ENCODE measurements at places on chromosomes 16 and 17.

- no peak for DNase-seq
Measured at GRCh38 chr16:17076092-17076754, 394.5 kb downstream of the XYLT1 start.

DNA sequence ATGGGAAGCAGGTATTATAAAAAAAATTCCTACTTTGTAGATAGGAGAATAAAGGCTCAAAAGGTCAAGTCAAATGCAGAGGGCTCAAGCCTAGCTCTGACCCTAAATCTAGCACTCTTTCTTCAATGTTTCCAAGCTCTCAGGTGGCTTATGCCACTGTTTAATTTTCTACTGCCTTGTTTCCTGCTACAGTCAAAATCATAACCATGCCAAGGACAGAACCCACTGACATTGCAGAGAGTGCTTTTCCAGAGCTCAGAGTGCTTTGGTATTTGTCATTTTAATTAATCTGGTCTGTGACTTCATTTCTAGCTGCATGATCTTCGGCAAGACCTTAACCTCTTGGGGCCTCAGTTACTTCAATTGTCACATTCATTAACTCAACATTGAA lies 344.7 kb downstream of the CA10 start:
- no peak for DNase-seq

DNA sequence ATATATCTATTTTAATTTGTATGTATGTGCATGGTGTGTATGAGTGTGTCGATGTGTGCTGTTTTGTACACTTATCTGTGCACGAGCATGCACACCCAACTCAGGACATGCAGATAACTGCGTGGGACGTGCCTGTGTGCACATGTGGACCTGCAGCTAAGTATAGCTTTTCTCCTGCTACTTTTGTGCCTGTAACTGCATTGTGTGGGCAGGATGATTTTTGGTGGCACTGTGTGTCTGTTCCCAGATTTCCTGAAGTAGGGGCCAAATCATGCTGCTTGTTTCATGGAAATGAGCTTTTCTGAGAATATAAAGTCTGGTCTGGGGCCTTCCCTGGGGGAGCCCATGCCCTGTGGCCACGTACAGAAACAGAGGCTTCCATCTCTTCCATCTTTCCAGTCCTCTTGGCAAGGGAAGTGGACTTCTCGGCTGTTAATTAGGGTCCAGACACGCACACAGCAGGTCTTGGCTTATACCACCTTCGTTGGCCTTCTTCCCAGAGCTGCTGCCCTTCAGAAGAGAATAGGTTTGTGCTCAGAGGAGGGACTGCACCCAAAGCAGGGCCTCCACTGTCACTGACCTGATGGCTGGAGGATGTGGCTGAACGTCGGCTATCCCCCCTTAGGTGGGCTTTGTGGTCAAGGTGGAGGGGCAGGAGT lies 30.2 kb downstream of the SPNS3 start:
- no peak for DNase-seq

DNA sequence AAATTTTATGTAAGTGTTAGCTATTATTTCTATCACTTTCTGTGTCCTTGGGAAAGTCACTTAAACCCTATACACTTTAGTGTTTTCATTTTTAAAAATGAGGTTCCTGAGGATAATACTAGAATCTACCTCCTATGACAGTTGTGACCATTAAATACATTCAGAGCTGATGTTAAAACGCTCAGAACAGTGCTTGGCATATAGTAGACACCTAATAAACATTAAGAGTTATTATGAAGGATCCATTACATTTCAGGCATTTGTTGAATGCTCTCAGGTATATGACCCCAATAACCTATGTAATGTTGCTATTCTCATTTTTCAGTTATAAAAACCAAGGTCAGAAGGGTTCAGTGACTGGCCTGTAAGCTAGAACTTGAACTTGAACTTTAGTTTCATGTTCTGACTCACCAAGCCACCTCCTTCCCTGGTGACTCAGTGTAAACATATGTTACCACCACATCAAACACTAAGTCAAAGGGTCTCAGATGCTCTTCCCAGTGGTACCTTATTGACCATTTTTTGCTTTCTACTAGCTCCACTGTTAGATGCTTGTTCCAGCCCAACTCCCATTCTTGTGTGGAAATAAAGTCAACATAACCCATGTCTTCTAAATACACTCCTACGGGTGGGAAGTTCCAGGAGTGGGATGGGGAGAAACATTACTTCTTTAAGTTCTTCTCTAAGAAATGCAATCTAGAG lies 47.6 kb downstream of the HSD17B2 start:
- no peak for DNase-seq

GRCh38 chr17:50201276-50201854 lies at the start of gene COL1A1:
TSS of gene COL1A1 (minus strand) at chr17:50201631. CDS start at chr17:50201513, 118 bp downstream.
- no peak for DNase-seq

GRCh38 chr16:84836234-84836647 lies 16.5 kb downstream of the CRISPLD2 start:
- peak; percentile 41 for DNase-seq

DNA sequence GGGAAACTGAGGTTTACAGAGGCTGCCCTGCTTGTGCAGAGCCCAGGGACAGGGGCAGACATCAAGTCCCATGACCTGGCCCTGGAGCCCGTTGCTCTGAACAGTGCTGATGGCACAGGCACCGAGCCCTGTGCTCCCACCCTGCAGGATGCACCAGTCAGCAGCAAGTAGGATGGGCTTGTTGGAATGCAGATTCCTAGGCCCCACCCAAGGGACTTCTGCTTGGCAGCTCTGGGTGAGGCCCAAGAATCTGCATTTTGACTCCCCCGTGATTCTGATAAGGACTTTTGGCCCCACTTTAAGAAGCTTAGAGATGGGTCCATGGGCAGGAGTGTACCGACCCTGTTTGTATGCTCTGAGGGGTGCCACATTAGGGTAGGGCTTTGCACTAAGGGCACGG lies 23.3 kb downstream of the LASP1 start:
- no peak for DNase-seq

- DNase-seq: no peak
Measured at GRCh38 chr17:61783556-61784304, 79.6 kb downstream of the BRIP1 start.

- no peak for DNase-seq
Measured at GRCh38 chr16:2204416-2205103, 694 bp upstream of the MLST8 start.

GRCh38 chr16:79037521-79038373 lies 562.8 kb downstream of the MAF start:
- no peak for DNase-seq

GRCh38 chr16:65672960-65673359 lies 551.1 kb upstream of the CDH11 start:
- DNase-seq: no peak

DNA sequence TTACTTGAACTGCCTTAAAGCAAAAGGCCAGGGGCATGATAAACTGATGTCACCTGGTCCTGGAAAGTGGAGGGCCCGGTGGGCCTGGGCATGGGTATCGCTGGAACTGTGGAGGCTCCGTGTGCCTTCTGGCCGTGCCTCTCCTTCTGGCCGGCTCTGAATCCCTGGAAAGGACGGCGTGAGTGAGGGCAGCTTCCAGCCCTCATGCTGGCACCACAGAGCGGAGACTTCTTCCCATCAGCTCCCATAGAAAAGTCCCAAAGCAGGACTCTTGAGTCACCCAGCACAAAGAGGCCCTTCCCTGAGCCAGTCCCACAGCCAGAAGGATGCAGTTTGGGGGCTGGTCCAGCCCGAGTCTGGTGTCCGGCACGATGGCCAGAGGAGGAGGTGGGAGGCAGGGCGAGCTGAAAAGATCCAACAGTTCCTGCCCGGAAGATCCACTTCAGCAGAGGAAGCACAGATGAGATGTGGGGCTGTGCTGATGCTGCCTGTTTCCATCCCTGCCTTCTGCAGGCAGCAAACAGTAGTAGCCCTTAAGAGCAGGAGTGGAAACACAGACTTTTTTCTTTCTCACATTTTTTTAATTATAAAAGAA lies 7.8 kb downstream of the GAA start:
- no peak for DNase-seq

GRCh38 chr17:44548376-44549230 lies 8.7 kb upstream of the FZD2 start:
- no peak for DNase-seq

GRCh38 chr16:63983401-63983800 lies 1138.5 kb downstream of the CDH11 start:
- no peak for DNase-seq

GRCh38 chr16:13205352-13205751 lies 304.0 kb downstream of the SHISA9 start:
- no peak for DNase-seq

DNA sequence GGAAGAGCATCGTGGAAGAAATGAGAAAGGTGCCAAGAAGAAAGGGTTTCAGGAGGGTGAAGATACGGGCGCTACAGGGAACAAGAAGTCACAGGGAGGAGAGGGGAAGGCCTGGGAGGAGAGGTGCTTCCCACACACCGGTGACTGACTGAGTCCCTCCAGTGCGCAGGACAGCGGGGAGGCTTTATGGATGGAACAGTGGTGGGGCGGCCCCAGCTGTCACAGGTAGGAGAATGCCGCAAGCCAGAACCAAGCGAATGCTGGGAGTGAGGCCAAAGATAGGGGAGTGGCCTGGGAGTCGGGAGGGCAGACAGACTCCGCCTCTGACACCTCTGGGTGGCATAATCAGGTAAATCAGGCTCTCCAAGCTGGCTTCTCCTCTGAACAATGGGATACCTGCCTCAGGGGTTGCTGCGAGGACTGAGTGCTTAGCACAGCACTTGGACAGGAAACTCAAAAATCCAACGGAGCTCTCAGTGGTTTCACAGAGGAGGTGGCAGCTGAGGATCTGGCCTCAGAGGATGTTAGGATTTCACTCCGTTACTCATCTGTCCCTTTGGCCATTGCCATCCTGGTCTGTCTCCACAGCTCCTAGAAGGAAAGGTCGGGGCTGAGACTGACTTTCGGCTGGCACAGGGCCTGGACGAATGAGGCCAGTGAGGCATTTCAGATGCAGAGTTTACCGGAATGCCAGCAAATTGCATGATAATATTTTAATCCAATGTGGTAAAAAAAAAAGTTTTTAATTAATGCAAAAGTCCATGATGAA lies 717 bp upstream of the CNP start:
- peak; percentile 29 for DNase-seq

DNA sequence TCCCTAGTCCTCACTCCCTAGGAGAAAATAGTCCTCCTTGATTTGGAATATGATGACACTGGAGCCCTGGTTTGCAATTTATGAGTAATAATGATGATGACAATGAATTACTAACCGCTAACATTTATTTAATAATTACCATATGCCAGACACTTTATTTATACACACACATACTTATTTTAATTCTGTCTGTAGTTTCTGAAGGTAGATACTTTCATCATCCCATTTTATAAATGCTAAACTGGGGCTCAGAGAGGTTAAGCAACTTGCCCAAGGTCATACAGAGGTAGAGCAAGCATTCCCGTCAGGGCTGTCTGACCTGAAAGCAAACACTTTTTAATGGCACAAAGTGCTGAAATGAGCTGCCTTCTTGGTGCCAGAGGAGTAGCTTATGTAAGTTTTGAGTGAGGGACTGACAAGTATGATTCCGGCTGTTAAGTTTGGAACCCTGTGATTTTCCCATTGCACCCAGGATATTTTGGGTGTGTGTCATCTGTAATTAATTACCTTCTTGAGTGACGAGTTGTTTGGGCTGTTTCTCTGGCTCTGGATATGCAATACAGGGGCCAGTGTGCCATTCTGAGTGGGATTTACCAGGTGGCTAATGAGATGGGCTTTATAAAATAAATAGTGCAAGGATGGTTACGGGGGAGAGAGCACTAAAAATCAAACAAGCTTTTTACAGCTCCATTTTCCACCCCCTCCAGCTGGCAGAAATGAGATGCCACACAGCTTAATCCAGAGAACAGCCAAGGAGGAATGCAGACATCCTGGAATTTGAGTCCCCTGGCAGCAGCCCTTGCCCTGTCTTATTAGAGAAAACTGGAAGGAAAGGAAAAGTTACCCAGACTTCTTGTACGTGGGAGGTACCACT lies 211.8 kb downstream of the SNX29 start:
- DNase-seq: no peak

DNA sequence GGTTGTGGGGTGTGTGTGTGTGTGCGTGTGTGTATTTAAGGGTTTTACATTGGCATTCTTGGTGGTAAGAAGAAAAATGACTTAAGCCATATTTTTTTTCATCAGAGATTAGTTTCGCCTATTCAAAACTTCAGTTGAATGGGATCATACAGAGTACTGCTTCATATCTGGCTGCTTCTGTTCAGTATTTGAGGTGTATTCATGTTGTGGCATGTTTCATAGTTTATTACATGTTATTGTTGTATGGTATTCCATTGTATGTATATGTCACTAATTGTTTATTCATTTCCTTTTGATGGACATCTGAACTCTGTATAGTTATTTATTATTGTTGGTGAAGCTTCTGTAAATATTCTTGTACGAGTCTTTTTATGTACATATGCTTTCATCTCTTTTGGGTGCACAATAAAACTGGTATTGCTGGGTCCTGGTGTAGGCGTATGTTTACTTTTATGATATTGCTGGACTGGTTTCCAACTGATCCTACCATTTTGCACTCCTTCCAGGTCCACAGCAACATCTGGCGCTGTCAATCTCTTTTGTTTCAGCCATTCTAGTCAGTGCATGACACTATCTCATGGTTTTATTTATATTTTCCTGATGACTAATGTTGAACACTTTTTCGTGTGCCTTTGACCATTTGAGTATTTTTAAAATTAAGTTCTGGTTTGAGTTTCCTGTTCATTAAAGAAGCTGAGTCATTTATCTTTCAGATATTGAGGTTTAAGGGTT lies 77.4 kb upstream of the MAF start:
- DNase-seq: no peak

- DNase-seq: no peak
Measured at GRCh38 chr17:82505296-82505695, 14.2 kb upstream of the FOXK2 start.
